ENCODE measurements at places on chromosomes 5 and 9. TPM values are rescaled to one million over a fixed set of nuclear protein-coding genes. Genes with fewer than 3 reads are reported as not detected.

DNA sequence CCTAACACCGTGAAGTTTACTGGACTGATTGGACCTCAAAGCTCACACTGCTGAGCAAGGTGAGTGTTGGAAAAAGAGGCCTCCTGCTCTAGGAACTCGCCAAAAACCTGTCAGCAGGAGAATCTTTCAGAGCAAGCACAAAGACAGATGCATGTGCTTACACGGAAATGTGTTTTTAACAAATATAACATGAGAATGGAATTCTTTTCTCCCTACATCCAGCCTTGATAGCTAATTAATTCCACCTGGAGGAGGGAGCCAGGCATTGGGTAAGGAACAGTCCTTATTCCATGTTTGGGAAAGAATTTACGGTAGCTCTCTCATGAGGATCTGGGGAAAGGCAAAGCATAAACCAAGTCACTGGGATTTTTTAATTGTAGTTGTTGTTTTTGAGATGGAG is 98.8 kb downstream of the KLF4 start:
- peaks cover 44% of the 10 kb centered on the region for H3K4me1 ChIP-seq
- no peak overlapping the region for H3K27ac ChIP-seq
- H3K36me3 ChIP-seq, result no peaks in the 10 kb centered on the region
- no peak overlapping the region for H3K4me3 ChIP-seq

DNA sequence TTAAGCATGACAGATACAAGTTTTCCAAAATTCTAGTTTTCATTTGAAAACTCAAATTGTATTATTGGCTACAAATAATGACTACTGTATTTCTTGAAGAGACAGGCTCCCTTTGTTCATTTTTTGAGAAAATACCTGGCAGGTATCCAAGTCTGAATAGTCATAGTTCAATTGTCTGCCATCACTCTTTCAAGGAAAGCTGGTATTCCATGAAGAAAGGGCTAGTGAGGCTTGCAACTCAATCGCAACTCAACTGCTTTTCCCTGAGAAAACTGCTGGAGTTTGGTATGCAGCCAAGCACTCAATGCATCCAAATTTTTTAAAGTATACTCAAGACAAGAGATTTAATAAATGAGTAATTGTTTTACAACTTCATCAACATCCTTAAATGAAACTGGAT is 61.4 kb upstream of the TRIO start:
- H3K4me3 ChIP-seq, result no peak overlapping the region
- no peaks in the 10 kb centered on the region for H3K4me1 ChIP-seq

Gene SAPCD2
- not detected for total RNA-seq

Gene PCDHGA5
- total RNA-seq, result 4.8 TPM

Gene EPB41L4A
- total RNA-seq, result 77.6 TPM

Measured in stomach (tissue), 19 donors.